ENCODE measurements at places on chromosomes 2 and 18. TPM values are rescaled to one million over a fixed set of nuclear protein-coding genes. Genes with fewer than 3 reads are reported as not detected.

GRCh38 chr2:203871371-203871983, 3.9 kb downstream of the CTLA4 start:
- no peak for DNase-seq

Gene DAW1
- total RNA-seq, result 0.16 TPM

Gene BMP10
- total RNA-seq, result not detected

GRCh38 chr2:67900826-67901225, 162.0 kb downstream of the C1D start:
- DNase-seq, result no peak

DNA sequence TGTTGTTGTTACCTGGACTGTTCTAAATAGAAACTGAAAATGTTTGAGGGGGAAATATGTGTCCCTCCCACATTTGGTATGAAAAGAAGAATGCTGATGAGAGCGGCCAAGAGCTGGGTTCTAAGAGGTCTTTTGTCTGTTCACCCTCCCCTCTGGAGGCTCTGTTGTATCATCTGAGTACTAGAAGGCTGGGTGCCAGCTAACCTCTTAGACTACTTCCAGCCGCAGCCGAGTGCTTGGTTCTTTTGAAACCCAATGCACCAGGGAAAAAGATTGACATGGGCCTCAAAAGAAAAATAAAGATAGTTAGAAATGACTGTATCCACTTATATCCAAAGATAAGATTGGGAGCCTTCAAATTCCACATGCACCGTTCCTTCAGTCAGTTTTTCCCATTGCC, 255.9 kb downstream of the TXNL1 start:
- DNase-seq, result no peak

DNA sequence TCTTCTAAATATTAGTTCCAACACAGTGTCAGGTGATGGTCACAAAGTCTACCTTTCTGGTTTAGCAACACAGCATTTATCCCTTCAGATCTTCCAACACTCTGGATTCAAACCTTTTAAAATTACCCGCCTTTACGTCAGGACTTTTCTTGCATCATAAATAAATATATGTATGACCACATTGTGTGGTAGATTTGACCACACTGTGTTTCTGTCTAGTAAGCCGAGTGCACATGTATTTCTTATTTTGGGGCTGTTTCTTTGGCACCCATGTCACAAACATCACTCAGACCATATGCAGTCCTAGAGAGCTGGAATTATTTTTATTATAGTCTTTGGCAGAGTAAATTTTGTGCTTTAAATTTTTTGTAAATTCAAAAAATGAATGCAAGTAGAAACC, 172.1 kb downstream of the ANKRD44 start:
- DNase-seq, result no peak

GRCh38 chr2:217725409-217725808, 277.4 kb downstream of the TNS1 start:
- DNase-seq, result no peak

Gene FAM210A
- total RNA-seq, result 27.3 TPM

Gene FAM124B
- total RNA-seq, result 13.1 TPM

- DNase-seq, result no peak
Observed at GRCh38 chr2:2664989-2665833, 334.1 kb upstream of the MYT1L start.

Gene MORN2
- total RNA-seq, result 15.3 TPM

- DNase-seq, result no peak
Observed at GRCh38 chr18:46481048-46481846, 175.8 kb downstream of the LOXHD1 start.

Gene CHRNA1
- 6.3 TPM for total RNA-seq

GRCh38 chr2:95043300-95044093, 18.0 kb downstream of the MAL start:
- no peak for DNase-seq

GRCh38 chr18:9949315-9949714, 35.5 kb downstream of the VAPA start:
- DNase-seq, result no peak

DNA sequence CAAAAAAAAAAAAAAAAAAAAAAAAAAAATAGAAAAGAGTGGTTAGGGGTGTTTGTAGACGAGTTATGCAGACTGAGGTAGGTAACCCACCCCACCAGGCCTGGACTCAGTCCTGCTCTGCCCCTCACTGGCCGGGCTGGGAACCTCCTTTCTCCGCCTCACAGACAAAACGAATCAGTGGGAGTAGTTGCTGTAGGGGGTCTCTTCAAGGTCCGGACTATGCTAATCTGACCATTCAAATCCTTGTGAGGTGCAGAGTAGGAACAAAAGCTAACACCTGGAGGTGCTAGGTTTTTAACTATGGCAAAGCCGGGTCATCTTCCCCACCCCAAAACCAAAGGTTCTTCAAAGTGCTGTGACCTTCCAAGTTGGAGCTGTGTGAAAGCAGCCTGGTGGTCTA, 223.7 kb downstream of the SLC4A3 start:
- no peak for DNase-seq

Gene VAMP8
- total RNA-seq, result 14.8 TPM

DNA sequence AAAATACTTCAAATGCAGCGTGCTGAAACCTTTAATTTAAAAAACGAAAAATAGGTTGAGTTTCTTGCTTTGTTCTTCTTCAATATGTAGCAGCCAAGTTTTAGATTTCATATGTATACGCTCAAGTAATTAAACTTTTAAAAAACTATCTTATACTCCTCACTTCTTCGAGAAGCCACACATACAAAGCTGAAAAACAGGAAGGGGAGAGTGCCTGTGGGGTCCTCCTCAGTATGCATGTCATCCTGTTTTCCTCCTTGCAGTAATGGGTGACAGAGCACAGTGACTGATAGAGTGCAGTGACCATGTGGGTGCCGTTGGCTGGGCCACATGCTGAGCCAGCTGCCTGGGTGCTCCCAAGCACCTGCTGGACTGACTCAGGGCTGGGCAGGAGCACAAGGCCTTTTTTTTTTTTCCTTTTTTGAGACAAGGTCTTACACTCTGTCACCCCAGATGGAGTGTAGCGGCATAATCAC, 33.3 kb downstream of the UXS1 start:
- no peak for DNase-seq

GRCh38 chr2:54618646-54619565, 104.6 kb upstream of the EML6 start:
- DNase-seq, result no peak

- no peak for DNase-seq
Observed at GRCh38 chr2:85019121-85019520, 48.2 kb downstream of the KCMF1 start.

DNA sequence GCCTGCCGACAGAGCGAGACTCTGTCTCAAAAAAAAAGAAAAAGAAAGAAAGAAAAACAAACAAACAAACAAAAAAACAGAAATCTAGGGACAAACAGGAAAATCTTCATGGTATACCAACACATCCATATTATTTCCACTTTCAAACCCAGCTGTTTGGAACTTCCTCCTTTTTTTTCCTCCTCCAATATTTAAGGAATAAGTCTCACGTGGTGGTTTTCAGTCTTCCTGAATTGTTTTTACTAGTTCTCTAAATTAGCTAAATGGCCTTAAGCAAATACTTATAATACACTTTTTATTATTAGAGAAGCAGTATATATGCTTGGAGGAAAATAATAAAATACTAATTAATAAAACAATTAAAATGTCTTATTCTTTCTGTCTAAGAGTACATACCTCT, 48.7 kb upstream of the GLS start:
- no peak for DNase-seq

Gene SAG
- not detected for total RNA-seq

Gene PNKD
- 24.6 TPM for total RNA-seq

- no peak for DNase-seq
Observed at GRCh38 chr2:114699423-114699944, 257.0 kb downstream of the DPP10 start.

DNA sequence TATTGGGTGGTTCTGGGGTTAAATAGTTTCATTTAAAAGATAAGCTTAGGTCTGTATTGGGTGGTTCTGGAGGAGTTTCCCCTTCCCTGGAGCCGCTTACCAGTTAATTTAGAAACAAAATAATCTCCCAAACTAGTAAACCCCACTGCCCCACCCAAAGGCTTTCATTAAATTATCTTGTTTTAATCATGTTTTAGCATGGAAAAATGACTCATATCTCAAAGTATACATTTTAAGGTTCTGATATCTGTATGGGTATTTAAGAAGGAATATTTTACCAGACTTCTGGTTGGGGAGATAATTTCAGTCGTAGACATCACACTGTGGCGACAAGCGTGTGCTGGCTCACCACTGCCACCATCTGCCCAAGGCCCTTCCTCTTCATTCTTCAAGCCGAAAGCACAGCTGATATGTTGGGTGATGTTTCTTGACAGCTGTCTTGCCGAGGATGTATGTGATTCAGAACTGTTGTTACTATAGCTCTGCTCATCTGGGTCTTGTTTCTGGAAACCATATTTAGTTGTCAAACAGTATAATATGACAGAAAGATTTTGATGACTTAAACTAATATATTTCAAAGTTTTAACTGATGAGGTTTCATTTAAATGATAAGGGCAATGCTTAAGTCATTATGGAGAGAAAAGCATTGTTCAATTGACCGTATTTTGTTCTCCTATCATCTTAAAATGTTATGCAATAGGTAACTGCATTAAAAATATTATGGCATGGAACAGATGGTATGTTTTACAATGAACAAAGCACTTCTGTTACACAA, 5.1 kb downstream of the FIGLA start:
- no peak for DNase-seq

- DNase-seq, result no peak
Observed at GRCh38 chr2:128384956-128385355, 66.3 kb upstream of the HS6ST1 start.

- DNase-seq, result no peak
Observed at GRCh38 chr2:6787376-6787775, 78.3 kb downstream of the CMPK2 start.

- no peak for DNase-seq
Observed at GRCh38 chr2:157497638-157498314, 53.9 kb upstream of the CYTIP start.

GRCh38 chr2:217793566-217794132, 209.1 kb downstream of the TNS1 start:
- no peak for DNase-seq

Gene CD8B2
- 0.37 TPM for total RNA-seq

- no peak for DNase-seq
Observed at GRCh38 chr18:24011123-24011917, 3.2 kb upstream of the TTC39C start.

GRCh38 chr18:63451799-63452660, 24.7 kb upstream of the SERPINB5 start:
- peak; percentile 63 for DNase-seq

Gene CCDC74B
- total RNA-seq, result 5.2 TPM

DNA sequence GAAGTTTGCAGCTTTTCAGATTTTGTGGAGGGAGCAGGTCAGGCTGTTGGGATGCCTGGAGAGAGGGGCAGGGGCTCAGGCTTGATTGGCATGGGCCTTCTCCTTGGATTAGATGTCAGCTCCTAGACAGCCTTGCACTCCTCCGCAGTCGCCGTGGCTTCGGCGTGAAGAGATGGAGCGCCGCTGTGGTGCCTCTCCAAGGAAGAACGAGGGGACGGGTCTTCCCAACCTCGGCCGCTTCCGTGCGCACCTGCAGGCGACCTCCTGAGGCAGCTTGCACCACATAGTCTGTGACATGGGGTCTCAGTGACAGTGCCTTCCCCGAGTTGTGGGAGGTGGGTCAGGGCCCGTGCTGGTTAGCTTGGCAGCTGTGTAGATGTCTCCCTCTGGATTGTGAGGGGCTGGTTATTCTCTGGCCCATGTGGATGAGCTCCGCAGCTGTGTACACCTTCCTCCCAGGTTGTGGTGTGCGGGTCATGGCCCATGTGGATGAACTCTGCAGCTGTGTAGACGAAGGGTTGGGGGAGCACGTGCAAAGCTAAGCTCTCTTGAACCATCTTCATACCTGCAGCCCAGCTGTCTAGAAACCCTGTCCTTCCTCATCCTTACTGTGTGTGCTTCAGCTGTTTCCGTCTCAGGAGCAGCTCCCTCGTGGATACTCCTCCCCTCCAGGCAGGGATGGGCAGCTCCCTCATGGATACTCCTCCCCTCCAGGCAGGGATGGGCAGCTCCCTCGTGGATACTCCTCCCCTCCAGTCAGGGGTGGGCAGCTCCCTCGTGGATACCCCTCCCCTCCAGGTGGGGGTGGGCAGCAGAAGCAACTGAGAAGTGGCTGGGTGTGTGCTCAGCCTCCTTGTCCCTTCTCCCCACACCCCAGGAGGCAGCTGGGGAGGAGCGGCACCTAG, 170.3 kb downstream of the LDLRAD4 start:
- no peak for DNase-seq

DNA sequence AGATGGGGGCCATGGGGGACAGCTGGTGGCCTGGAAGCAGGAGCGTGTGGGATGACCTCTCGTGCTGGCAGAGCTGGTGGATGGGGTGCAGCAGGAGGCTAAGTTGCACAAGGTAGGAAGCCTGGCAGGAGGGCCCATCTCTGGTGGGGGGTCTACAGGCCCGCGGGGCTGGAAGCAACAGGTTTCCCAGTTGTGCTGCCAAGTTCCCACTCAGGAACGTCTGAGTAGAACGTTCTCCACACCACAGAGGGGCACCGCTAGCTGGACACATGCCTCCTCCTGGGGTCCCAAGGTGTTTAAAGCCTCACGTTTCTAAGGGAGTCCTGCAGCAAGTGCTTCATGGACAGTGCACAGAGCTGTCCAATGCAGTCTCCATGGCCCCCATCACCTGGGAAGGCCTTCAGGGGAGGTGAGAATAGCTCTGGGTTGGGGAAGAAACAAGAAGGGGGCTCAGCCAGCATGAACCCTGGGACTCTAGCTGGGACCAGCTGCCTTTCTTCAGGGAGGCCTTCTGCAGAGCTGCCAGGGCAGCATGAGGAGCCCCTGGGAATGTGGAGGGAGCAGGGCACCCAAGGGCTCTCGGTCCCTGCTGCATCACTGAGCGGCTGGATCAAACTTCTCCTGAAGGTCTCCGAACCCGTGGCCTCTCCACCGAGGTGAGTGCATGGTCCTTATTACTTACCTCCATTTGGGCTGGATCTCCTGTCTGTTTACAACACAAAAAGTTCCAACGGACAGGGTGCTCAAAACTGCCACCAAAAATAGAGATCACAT, 80.0 kb downstream of the TWIST2 start:
- no peak for DNase-seq

Gene TOGARAM2
- 0.48 TPM for total RNA-seq

DNA sequence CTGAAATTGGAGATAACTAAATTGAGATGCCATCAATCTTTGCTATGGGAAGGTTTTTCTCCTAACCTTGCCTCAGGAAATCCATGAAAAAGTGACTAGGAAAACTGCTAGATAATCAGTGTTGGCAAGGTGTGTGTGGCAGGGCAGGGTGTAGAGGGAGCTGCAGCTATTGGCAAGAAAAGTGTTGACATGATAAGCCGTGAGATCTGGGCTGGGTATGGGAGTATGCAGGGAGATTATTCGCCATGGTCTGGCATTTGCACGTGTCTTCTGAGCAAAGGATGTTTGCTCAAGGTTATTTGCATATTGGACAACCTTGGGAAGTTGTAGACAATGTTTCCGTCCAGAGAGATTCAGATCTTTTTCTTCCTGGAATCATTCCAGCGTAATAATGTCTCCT, 74.7 kb downstream of the SERPINB8 start:
- no peak for DNase-seq

- no peak for DNase-seq
Observed at GRCh38 chr18:46253498-46253897, 149.3 kb downstream of the HAUS1 start.
